ENCODE measurements at places on chromosomes 6 and 20. TPM values are rescaled to one million over a fixed set of nuclear protein-coding genes. Genes with fewer than 3 reads are reported as not detected.

The BCAS1 gene
- total RNA-seq: not detected

DNA sequence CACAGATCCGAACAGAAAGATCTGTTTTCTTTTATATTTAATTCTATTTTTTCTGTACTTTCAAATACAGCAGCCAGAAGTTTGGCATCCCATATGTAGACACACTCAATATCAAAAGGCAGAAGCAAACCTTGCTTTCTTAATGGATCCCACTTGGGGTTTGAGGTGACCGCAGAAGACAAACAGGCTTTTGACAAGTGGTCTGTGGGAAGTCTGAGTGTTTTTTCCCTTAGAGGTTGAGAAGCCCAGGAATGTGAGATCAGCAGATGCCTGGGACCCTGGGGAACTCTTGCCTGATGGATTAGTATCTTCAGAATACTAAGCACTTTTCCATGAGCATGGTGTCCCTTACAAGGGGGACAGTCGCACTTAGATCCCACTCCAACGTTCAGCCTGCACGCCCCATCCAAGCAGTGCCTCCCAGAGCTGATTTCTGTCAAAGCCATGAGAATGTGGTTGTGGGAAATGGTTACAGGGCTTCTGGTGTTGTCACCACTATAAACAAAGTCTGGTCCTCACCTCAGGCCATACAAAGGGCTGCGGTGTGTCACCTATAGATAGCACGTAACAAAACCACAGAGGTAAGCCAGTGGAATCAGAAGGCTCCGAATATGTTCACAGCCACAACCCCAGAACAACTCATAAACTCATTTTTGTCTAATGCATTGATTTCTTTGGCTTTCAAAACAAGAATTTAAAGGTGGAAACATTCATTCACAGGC is 12.7 kb downstream of the IL17F start:
- DNase-seq: no peak

DNA sequence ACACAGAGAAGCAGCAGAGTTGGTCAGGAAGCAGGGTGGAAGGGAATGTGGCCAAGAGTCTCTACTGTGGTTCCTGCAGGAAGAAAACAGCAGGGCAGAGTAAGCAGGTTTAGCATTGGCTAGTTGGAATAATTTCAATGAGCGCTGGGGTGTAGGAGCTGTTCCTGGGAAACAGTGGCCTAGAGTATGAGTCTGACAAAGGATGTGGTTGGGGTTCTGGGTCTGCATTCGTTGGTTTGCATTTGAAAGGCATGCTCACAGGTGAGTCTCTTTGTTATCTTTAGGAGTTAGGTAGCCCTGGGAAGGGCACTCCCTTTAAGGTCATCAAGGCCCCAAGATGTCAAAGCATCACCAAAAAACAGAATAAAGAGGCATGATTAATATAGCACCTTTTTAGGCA is 911.6 kb upstream of the SLC35B3 start:
- no peak for DNase-seq

DNA sequence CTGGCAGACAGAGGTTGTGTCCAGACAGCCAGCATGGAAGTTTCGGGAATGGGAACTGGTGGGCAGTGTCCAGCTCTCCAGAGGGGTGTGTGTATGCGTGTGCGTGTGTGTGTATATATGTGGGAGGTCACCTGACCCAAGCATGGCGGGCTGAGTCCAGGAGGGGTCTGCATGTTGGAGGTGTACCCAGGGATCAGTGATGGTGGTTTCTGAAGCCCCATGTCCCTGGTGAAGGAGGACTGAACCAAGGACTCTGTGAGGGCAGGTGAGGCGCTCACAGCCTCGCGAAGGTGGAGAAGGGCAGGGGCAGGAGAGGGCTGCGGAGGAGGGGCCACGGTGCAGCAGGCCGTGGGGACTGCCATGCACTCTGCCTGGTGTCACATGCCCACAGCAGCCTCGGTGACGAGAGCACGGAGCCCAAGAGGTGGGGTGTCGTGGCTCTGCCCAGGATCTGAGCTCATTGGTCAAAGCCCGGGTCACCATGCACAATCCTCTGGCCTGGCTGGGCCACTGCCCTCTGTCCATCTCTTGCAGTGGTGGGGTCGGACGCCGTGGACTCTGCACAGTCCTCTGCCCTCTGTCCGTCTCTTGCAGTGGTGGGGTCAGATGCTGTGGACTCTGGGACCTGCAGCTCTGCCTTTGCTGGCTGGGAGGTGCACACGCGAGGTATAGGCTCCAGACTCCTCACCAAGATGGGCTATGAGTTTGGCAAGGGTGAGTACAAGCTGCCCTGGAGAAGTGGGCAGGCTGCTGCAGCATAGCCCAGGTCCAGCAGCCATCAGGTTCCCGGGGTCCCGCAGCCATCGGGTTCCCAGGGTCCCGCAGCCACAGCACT is 2.1 kb upstream of the LIME1 start:
- no peak for DNase-seq

All from Right ventricle myocardium superior (tissue), 1 donor.